ENCODE measurements at places on chromosomes 12 and 14.

- peak; percentile 46 for DNase-seq
Measured at GRCh38 chr12:41190338-41190737, 2.2 kb downstream of the PDZRN4 start.

- no peak for DNase-seq
Measured at GRCh38 chr12:84411031-84411430, 501.6 kb downstream of the SLC6A15 start.

DNA sequence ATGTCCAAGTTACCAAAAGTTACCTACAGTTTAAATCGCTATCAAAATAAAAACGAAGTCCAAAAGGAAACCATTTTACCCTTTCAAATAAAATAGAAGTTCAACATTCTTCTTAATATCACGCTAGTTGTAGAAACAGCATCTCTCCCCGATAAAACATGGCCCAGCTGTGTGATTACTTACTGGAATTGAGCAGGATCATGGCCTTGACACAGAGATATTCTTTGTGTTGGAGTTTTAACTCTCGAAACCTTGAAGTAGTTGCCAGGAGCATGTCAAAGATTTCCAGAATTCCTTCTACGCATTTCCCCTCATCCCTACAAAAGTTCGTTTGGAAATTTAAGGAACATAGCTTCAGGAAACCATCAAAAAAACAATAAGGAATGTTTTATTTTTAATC is 44.8 kb downstream of the ESR2 start:
- DNase-seq = no peak

GRCh38 chr12:12519354-12519998 is 43.2 kb downstream of the DUSP16 start:
- DNase-seq = no peak

- no peak for DNase-seq
Measured at GRCh38 chr12:107610021-107610859, 75.4 kb upstream of the PWP1 start.

GRCh38 chr12:57063991-57064685 is 14.2 kb upstream of the MYO1A start:
- peak; percentile 50 for DNase-seq

GRCh38 chr12:110266381-110266960 is 14.6 kb upstream of the ATP2A2 start:
- no peak for DNase-seq

DNA sequence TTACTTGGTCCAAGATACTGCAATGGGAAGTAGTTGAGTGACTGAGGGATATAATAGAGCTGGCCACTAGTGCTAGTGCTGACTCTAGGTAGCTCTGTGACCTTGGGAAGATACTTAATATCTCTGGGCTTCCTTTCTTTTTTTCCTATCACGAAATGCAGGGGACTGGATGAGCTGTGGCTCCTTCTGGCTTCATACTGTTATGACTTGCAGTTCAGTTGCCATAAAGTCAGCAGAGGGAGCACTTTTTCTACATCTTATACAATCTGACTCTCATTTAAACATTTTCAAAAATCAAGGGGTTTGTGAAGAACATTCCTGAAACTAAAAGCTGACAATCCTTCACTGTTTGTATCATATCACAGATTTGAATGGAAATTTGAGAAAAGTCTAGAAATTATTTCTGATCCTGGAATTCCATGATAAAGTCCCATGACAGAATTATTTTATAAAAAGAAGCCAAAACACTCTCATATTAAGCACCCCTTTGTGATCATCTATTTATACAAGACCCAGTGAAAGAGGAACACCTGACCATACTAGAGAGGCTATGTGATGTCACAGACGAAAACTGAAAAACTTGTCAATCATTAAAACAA is 5.3 kb downstream of the BHLHE41 start:
- DNase-seq = peak; percentile 85

DNA sequence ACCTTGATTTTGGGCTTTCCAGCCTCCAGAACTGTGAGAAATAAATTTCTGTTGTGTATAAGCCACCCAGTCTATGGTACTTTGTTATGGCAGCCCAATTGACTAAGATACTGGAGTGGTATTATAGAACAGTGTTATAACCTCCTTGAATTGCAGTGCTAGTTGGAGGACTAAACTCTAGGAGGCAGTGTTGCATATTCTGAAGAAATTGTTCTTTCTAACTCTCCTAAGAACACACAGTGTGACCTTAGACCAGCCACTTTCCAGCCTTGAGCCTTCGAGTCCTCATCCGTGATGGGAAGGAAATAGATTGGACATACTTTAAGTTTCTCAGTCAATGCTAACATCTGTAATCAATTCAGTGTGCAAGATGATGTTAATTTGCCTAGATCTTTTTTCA is 22.4 kb upstream of the LRRC10 start:
- DNase-seq = no peak

GRCh38 chr14:63781686-63782085 is 53.8 kb upstream of the SGPP1 start:
- no peak for DNase-seq

DNA sequence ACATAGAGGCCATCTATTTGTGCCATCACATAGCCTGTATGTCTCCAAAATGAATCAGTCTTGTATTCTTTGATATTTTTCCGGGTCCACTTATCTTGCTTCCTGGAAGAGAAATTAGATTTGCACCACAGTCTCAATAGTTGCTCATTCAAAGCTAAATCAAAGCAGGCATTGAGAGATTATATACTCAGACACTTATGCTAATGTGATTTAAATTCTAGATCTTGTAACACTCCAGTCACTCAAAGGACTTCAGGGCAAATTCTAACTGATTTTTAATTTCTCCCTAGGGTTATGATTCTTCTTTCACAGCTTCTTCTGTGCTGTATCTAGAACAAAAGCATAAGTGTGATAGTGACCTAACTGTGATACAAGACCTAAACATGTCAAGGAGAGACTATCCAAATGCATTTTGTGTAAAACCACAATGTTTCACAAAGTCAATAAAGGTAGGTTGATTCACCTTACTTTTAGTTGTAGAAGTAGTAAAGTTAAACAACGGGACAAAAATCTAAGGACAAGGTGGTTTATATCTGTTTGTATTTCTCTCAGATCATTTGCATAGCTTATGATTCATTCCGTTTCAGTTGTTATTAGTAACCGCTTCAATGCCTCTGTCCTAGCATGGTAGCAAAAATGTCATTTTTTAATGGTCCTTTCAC is 26.8 kb downstream of the PLBD1 start:
- no peak for DNase-seq

DNA sequence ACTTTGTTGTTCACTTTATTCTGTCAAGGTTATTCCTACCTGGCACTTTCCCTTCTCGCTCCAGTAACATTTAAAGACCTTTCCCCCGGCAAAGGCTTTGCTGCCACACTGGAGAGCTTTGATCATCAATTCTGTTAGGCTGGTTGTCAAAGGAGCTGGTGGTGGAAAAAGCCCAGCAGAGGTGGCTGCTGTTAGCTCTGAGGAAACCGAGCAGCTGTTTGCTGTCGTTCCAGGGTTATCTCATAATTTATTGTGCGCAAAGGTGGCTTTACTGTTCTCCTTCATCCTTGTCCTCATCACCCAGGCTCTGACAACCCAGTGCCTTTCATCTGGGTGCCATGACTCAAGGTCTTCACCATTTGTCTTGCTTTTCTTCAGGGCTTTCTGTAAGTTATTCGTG is 38.2 kb upstream of the CRADD start:
- DNase-seq = no peak

DNA sequence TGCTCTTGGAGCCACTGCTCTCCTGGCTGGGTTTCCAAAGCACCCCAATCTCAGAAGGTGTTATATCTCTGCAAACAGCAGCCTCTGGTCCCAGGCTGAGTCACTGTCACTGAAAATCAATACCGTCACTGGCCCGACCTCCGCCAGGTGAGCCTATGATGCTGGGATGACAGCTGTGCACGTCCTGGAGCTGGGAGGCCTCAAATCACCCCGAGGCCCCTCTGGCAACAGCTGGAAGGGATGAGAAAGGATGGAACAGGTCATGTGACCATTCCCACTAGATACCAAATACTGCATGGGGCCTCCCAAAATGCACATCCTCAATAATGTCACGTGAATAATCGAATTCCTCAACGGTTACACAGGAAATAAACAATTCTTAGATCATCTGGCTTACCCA is 190.8 kb downstream of the TTC7B start:
- no peak for DNase-seq

All from putamen (tissue), 1 donor.